GM12878 (cell line): ENCODE measurements at places on chromosomes 7 and 10.

DNA sequence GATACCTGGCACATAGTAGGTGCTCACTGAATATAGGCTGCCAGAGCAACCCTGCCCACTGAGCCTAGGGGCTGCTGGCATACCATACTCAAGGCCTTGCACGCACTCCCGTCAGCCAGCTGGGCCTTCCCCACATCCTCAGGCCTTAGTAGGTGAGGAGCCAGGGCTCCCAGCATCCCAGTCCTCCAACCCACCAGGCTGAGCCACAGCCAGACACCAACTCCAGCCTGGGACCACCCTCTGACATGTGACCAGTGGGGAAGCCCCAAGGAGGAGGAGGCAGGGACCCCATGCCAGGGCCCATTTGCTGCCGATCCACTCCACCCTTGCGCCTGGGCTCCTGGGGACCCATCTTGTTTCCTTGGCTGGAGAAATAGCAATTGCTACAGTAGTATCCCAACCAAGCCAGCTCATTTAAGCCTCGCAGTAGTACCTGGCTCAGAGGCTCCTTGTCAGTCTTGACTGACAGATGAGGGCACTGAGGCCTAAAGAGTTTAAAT is 11.4 kb downstream of the SLIT1 start:
- DNase-seq: no peak

GRCh38 chr10:12602521-12602920 is 253.2 kb downstream of the CAMK1D start:
- no peak for DNase-seq

DNA sequence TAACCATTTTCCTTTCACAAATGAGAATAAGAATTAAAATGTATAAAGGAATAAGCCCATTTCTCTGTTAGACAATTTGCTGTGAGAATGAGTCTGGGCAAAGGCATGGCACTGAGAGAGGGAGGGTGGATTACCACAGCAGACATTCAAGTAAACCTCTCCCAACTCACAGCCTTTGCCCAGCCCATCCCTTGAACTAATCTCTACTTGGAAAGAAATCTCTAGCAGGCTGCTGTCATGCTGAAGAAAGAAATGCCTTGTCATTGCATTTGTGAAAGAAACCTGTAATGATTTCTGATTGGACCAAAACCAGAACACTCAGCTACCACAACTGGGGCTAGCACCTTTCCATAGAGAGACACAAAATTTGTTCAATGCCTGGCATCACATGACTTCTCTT is 39.2 kb downstream of the CH25H start:
- DNase-seq: no peak

- DNase-seq: peak; percentile 16
These were observed 22.5 kb downstream of the HHEX start for GRCh38 chr10:92712016-92712889.

DNA sequence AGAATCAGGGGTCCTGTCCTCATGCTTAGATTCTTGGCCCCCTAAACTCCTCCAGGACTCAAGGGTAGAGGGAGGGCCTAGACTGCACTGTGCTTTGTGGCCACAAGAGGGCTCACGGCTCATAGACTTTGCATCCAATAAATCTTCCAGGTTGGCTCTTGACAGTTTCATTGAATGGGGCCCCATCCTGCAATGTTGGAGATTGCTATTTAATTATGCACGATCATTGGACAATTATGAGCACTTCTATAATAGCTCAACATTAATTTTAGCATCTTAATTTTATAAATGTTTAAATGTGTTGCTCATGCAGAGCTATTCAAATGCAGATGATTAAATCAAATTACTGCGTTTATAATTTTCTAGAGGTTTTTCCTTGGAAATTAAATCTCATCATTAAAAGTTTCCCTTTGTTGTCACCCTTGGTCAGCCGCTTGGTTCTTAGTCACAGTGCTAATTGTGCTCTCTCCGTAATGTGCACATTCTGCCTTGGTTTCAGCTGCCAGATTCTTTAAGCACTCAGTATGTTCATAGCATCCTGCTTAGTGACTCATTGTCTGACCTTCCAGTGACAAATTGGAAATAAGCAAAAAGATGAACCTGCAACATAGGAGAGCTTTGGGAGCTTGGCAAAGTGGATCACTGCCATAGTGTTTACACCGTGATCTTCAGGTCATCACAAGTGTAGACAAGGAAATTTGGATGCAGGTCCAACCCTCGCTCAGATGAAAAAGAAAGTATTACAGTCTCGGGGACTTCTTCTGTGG is 33.4 kb upstream of the PLPP4 start:
- DNase-seq: no peak

DNA sequence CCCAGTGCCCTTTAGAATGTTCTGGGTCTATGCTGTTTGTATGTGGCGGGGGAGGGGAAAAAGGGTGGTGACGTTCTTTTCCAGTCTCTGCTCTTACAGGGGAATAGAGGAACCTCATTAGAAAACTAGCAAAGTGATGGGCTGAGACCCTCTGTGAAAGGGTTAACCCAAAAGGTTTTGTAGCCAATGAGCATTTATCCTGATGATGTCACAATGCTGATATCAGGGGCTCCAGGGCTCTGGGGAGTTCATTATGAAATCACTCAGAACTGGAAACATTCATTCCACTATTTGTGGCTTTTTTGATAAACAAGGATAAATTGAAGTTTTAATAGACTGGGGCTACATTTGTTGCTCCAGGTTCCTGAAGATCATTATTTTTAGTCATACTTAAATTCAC is 71.7 kb downstream of the ARID5B start:
- DNase-seq: no peak

- no peak for DNase-seq
These were observed 153.7 kb downstream of the CREB5 start for GRCh38 chr7:28565980-28566379.

GRCh38 chr7:67377939-67378862 is 381.6 kb downstream of the TYW1 start:
- no peak for DNase-seq

DNA sequence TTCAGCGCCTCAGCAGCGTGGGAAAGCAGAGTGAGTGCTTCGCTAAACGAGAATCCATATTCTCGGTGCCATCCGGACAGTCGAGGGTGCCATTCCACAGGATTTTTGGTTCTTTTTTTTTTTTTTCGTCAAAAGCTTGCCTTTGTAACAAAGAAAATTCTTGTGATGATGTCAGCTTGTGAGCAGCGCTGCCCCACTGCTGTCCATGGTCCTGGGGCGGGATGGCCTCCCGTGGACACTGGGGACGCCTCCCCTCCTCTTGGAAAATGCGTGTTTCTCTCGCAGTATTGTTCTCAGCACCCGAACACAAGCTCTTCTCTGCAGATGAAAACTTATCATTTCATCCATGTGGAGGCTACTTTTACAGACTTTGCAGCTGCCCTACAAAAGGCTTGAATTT is 477.4 kb downstream of the TCERG1L start:
- no peak for DNase-seq

DNA sequence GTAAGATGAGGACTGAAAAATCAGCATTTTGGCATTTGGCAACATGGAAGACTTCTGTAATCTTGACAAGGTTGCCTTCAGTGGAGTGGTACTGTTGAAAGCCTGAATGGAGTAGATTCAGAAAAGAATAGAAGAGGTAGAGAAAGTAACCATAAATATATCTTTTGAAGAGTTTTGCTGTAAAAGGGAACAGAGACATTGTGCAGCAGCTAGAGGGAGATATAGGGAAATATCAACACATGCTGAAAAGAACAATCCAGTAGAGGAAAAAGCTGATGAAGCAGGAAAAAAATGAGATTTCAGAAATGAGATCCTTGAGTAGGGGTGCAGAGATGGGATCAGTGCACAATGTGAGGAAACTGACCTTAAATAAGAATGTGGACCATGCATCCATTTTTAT is 60.0 kb downstream of the RAPGEF5 start:
- no peak for DNase-seq

GRCh38 chr10:11616021-11616420 is 4.6 kb upstream of the USP6NL start:
- no peak for DNase-seq
